ENCODE measurements at places on chromosomes 1 and 21.

GRCh38 chr1:68111519-68112436 lies 61.4 kb upstream of the DIRAS3 start:
- DNase-seq: no peak

DNA sequence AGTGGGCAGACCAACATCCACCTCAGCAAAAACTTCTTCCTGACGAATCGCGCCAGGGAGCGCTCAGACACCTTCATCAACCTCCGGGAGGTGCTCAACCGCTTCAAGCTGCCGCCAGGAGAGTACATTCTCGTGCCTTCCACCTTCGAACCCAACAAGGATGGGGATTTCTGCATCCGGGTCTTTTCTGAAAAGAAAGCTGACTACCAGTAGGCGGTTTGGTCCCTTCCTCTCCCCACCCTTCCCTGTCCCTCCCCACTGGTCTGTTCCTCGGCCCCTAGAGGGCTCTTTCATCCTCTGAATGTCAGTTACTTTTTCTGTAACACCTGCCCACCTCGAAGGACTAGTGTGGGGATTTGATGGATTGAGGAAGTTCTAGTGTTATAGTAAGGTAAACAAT lies 46.9 kb downstream of the CAPN2 start:
- no peak for DNase-seq

- DNase-seq: no peak
Measured at GRCh38 chr1:65281846-65282245, 27.5 kb upstream of the DNAJC6 start.

GRCh38 chr1:3626025-3626424 lies 1.2 kb downstream of the TPRG1L start:
- DNase-seq: no peak

- no peak for DNase-seq
Measured at GRCh38 chr1:44714532-44714931, 16.4 kb downstream of the RNU5D-1 start.

- no peak for DNase-seq
Measured at GRCh38 chr1:89280766-89281165, 8.1 kb upstream of the GBP5 start.

DNA sequence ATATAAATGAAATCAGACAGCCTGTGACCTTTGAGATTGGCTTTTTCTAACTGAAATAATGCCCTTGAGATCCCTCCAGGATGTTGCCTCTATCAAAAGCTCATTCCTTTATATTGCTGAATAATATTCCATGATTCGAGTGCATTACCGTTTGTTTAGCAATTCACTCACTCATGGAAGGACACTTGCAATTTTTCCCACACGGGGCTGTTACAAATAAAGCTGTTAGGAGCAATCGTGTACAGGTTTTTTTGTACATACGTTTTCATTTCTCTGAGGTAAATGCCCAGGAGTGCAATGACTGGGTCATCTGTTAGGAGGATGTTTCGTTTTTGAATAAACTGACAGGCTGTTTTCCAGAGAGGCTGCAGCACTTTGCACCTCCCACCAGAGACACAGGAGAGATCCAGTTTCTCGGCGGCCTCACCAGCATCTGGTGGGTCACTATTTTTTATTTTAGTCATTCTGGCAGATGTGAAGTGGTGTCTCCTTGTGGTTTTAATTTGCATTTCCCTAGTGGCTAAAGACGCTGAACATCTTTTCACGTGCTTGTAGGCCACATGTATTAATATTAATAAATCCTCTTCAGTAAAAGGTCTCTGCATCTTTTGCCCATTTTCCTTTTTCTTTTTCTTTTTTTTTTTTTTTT lies 11.0 kb downstream of the PRDM15 start:
- no peak for DNase-seq

Data from stimulated activated CD4-positive, alpha-beta T cell treated with anti-CD3 and anti-CD28 coated beads, TNF-alpha, amount 100 ng/mL, for 4 hours (primary cell).